ENCODE measurements at places on chromosomes 7 and 10.

- DNase-seq, result no peak
Measured at GRCh38 chr10:133025558-133026090, 62.1 kb upstream of the ADGRA1 start.

GRCh38 chr10:107477266-107477665 lies 312.8 kb upstream of the SORCS1 start:
- DNase-seq, result no peak

- DNase-seq, result no peak
Measured at GRCh38 chr10:49827297-49827696, 65.2 kb upstream of the OGDHL start.

DNA sequence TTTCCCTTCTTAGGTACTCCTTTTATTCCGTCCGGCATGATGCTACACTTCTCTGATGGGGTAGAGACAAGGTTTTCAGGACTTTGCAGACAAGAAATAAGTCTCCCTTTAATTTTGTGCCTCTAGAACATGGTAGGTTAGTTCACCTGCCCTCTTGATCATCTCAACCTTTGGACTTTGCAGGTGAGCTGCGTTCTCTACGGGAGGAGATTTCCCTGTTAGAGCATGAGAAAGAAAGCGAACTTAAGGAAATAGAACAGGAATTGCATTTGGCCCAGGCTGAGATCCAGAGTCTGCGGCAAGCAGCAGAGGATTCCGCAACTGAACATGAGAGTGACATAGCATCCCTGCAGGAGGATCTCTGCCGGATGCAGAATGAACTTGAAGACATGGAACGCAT lies 9.2 kb downstream of the CCDC136 start:
- DNase-seq, result no peak

GRCh38 chr10:127991543-127992255 lies 84.8 kb downstream of the PTPRE start:
- no peak for DNase-seq

DNA sequence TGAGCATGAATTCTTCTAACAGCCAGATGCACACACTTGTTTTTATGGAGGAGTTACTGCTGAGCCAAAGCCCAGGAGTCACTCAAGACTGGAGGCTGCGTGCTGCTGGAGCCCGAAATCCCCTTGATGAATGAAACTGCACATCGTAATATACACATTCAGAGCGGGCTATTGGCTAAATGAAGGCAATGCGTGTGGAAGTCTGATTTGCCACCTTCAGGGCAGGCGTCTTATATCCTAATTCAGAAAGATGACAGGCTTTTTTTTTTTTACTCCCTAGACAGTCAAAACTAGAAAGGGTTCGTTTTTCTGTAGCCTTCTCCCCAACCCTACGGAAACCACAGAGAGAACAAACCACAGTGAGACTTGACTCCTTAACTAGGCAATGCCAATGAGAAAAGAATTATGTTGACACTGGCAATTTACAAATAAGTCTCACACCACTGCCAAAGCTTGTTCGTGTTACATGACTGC lies 227.2 kb upstream of the KLF14 start:
- peak; percentile 70 for DNase-seq

- no peak for DNase-seq
Measured at GRCh38 chr10:5573968-5574641, 49.3 kb downstream of the CALML3 start.

GRCh38 chr10:119478111-119478802 lies 64.3 kb downstream of the RGS10 start:
- DNase-seq, result no peak

GRCh38 chr10:43890124-43890523 lies 241.4 kb upstream of the ZNF32 start:
- DNase-seq, result no peak

DNA sequence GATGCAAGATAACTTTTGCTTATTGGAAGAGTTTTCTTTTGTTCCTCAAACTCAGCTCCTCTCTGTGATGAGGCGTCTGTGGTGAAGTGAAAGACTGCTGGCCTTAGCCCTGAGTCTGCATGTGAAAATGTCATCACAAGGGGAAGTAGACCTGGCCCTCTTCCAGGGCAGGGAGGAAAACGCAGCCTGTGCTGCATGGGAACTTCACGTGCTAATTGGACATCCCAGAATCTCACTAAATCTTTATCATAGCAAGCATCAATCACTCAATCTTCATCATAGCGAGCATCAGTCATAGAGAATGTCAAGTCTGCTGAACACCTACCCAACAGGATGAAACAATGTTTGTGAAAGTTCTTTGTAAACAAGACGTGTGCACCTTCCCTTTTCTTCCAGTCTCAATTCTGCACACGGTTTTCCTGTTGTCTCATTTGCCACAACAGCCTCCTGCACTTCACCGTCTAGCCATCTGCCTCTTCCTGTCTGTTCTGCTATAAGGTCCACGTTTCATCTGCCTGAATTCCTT lies 314.6 kb downstream of the FRMD4A start:
- DNase-seq, result no peak
